ENCODE measurements at places on chromosomes 7 and 10. TPM values are rescaled to one million over a fixed set of nuclear protein-coding genes. Genes with fewer than 3 reads are reported as not detected.

The DLG5 gene
- total RNA-seq, result 64.1 TPM

The GDF10 gene
- total RNA-seq, result not detected

The STX1A gene
- total RNA-seq, result 11.8 TPM

The PLAC9 gene
- 0.29 TPM for total RNA-seq

The SLC13A1 gene
- not detected for total RNA-seq

The GIMAP7 gene
- total RNA-seq, result not detected

The SMO gene
- total RNA-seq, result 4.2 TPM

The LGI1 gene
- total RNA-seq, result not detected

The MRC1 gene
- total RNA-seq, result under 0.01 TPM

The SDK1 gene
- 1.1 TPM for total RNA-seq

The KCNH2 gene
- not detected for total RNA-seq

The CUZD1 gene
- 0.22 TPM for total RNA-seq

The CDH23 gene
- under 0.01 TPM for total RNA-seq

The FAM171A1 gene
- total RNA-seq, result 18.9 TPM

The CFAP46 gene
- total RNA-seq, result not detected

The HTR5A gene
- not detected for total RNA-seq

The PAX2 gene
- total RNA-seq, result not detected

The JCAD gene
- total RNA-seq, result 10.2 TPM

The HPSE2 gene
- total RNA-seq, result 4.0 TPM

The ADAM22 gene
- 0.86 TPM for total RNA-seq

The ENKUR gene
- total RNA-seq, result not detected

The GNAT3 gene
- not detected for total RNA-seq

The BRAF gene
- 24.3 TPM for total RNA-seq

The SNCG gene
- 3.9 TPM for total RNA-seq

The ARHGEF35 gene
- total RNA-seq, result 1.1 TPM

The IDI2 gene
- not detected for total RNA-seq

The ASAH2B gene
- total RNA-seq, result 5.9 TPM

The OPN1SW gene
- not detected for total RNA-seq

The LRRC27 gene
- total RNA-seq, result 8.7 TPM

The DNAH11 gene
- total RNA-seq, result not detected

The NKX2-3 gene
- not detected for total RNA-seq

The SPDYE6 gene
- total RNA-seq, result not detected

The FOXI2 gene
- total RNA-seq, result not detected

The CALML5 gene
- total RNA-seq, result not detected

The PNLIP gene
- not detected for total RNA-seq

The ZNF25 gene
- 8.2 TPM for total RNA-seq

The SHTN1 gene
- total RNA-seq, result 3.1 TPM

The CLRN3 gene
- not detected for total RNA-seq

The CNPY1 gene
- total RNA-seq, result not detected

The ENTPD7 gene
- total RNA-seq, result 43.1 TPM

The NRP1 gene
- 421 TPM for total RNA-seq

The LRMDA gene
- 0.22 TPM for total RNA-seq

The SEMA3D gene
- 1.3 TPM for total RNA-seq

The CHRM2 gene
- total RNA-seq, result 20.8 TPM

The SND1 gene
- 267 TPM for total RNA-seq

All from placental pericyte (primary cell).